ENCODE measurements at places on chromosomes 16 and 17.

DNA sequence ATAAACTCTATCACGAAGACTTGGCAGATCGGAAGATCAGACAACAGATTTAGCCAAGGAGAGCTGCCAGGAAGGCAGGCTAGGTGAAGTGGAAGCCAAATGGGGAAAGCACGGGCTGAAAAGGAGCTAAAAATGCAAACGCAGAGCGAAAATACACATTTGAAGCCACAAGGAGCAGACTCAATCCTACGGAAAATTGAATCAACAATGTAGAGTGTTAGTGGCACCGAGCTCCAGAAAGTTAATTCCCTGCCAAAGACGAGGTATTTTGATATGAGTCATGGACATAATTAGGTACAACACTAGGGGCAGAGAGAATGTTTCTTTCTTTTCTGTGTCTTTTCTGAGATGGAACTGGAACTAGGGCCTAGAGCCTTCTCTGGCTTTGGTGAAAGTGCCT, 20.7 kb downstream of the GSG1L start:
- DNase-seq, result peak; percentile 18

GRCh38 chr17:64497565-64498035, 746 bp upstream of the POLG2 start:
- DNase-seq, result no peak

DNA sequence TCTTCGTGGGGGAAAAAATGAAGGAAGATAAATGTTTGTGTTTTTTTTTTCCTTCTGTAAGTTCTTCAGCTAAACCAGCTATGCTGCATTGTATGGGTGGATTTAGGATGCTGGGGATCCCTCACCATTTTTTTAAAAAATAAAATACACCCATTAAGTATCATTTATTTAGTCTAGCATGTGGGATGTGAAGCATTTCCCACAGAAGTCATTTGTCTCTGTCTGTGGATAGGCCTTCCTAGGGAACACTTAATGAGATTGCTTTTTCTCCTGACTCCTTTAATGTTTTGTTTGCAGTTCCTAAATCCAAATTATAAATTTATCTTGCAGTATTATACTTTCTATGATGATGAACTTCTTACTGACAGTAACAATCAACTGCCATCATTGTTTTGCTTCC, 146.7 kb downstream of the PPM1E start:
- no peak for DNase-seq

GRCh38 chr17:27326051-27326450, 32.1 kb downstream of the WSB1 start:
- DNase-seq, result no peak

DNA sequence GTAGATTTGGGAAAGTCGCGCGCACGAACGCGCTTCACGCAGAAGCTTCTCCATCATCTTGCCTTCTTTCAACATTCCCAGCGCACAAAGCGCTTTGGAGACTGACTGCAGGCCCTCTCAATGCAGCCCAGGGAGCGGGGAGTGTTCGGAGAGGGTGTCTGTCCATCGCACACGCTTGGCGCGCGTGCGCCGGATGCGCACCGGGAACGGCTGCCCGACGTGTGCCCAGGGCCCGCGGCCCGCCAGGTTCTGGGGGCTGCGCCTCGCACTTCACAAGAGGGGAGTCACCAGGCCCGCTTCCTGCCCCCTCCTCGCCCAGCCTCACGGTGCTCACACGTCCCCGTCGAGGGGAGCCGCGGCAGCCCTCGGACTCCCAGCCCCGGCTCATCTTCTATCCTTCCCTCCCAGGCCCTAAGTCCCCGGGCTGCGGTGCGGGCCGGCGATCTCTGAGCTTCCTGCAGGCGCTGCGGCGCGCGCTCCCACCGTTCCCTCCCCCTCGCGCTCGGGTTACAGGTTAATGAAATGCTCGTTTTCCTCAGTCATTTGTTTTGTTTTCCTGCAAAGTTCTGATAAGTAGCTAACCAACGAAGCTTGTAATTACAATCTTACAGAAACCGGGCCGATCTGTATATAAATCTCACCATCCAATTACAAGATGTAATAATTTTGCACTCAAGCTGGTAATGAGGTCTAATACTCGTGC, 2.8 kb upstream of the IRX3 start:
- DNase-seq, result no peak

- no peak for DNase-seq
These were observed 27.8 kb downstream of the CDH1 start for GRCh38 chr16:68764862-68765261.

DNA sequence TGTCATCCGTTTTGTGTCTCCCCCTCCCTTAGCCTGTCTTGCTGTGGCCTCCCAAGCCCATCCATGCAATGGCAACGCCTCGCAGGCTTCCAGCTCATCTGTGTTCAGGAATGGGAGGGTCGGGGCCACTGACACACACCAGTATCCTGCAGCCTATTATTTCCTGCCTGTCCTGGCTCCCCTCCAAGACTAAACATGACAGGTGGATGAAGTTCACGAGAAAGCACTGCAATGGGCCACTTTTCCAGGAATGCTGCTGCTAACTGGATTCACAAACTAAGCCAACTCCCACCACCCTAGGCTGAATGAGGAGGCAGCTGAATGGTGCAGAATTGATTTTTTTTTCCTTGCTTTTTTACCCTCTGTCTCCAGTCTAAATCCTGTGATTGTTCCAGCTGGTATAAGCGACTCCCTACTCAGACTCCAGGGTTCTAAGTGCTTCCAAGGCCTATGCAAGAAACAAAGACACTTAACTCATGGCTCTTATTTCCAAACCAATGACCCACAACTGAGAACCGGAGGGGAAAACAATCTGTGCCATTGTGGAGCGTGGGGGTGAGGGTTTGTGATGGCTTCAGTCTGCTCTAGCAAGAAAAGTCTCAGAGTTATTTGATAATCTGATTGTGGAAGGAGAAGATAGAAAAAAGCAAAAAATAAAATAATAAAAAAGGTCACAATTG, 23.3 kb downstream of the TMEM100 start:
- DNase-seq, result peak; percentile 67

- DNase-seq, result no peak
These were observed 11.5 kb downstream of the NARF start for GRCh38 chr17:82470065-82470464.

GRCh38 chr16:55302635-55303034, 21.4 kb upstream of the IRX6 start:
- DNase-seq, result no peak

GRCh38 chr17:34370997-34371395, 8.0 kb upstream of the CCL1 start:
- DNase-seq, result no peak

GRCh38 chr16:11557801-11558200, 28.9 kb downstream of the LITAF start:
- DNase-seq, result peak; percentile 90

- DNase-seq, result no peak
These were observed 100.1 kb downstream of the RAB11FIP4 start for GRCh38 chr17:31491376-31492131.
